ENCODE measurements at places on chromosomes 11 and 22. TPM values are rescaled to one million over a fixed set of nuclear protein-coding genes. Genes with fewer than 3 reads are reported as not detected.

MUC6 gene
- polyA plus RNA-seq: 0.75 TPM

SUSD2 gene
- 2.7 TPM for polyA plus RNA-seq

PPP2R1B gene
- polyA plus RNA-seq: 15.3 TPM

SPI1 gene
- 7.5 TPM for polyA plus RNA-seq

OR52E8 gene
- polyA plus RNA-seq: not detected

GAL3ST1 gene
- 16.0 TPM for polyA plus RNA-seq

CWF19L2 gene
- 4.8 TPM for polyA plus RNA-seq

DNA sequence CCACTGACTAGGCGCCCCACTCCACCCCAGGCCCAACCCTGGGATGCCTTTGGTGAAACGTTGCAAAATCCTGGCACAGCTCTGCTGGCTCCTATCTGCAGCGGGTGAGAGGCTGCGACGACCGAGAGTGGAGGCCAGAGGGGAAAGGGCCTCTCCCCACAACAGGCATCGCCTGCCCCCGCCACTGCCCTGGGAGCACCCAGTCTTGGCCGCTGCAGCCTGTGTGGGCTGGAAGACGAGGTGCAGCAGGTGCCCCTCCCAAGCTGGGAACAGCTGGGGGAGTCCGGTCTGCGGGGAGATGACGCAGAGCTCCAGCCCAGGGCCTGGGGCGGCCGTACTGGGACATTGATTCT is 4.2 kb upstream of the PIM3 start:
- DNase-seq: no peak

- no peak for DNase-seq
These were observed 17.0 kb upstream of the GLYATL1B start for GRCh38 chr11:59069087-59069486.

DNA sequence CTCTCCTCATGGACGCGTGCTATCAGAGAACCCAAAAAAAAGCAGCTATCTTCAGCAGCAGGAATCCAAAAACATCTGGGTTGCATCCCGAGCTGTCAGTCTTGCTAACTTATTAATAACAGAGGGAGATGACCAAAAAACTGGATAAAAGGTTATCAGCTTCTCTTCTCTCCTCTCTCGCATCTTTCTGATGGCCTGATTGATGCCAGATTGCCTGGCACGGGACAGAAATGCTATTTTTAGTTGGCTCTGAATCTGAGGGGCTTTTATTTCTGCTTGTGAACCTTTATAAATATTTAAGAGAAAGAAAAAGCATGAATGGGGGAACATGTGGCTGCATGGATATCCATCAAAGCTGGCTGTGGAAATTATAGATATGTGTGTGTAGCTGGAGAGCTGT is 230.3 kb downstream of the ETS1 start:
- peak; percentile 56 for DNase-seq

DNA sequence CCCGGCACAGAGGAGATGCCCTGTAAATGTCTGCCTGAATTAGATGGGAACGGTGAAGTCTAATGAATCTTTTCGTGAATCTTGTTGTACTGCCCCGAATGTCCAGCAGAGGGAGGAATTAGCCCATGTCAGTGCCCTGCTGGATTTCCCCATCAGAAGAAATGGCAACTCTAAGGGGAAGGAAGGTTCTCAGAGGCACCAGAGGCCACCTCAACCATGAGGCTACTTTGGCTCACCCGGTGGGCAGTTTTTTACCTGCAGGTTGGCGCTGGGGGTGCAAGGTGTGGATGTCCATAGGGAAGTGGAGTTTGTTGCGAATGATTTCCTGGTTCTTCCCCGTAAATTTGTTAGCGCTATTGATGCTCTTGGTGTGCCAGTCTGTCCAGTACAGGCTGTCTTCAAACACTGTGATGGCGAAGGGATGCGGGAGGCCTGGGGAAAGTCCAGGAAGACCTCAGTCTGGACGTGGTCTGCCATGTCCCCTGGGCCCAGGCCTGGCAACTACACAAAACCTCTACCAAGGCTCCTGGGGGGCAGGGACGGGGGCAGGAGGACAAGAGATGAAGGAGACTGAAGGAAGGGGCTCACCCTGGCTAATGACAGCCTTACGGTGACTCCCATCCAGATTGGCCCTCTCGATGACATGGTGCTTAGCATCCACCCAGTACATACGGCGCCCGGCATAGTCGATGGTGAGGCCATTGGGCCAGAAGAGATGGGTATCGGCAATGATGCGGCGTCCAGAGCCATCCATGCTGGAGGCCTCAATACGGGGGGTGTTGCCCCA is 28.5 kb downstream of the LRP4 start:
- peak; percentile 91 for DNase-seq

DNA sequence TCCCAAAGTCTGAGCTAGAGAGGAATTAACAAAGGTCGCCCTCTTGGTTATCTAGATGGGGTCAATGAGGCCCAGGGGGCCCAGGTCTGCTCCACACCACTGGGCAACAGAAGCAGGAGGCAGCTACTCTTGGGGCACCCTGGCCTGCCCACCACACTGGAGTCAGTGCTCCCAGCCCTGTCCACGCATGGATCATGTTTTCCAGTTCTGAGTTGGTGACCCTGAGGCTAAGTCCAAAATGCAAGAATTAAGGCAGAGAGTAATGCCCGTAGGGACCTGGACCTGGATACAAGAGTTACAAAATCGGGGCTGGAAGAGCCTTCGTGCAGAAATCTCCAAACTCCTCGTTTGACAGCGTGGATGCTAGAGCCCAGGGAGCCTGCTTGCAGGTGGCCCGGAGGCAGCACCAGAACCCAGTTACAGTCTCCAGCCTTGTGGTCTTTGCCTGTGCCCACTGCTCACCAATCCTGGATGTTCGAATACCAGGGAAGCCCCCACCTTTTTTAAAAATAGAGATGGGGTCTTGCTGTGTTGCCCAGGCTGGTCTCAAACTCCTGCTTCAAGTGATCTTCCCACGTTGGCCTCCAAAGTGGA is 6.1 kb upstream of the THRSP start:
- no peak for DNase-seq

GRCh38 chr11:95556342-95557163 is 233.0 kb downstream of the FAM76B start:
- peak; percentile 83 for DNase-seq

DNA sequence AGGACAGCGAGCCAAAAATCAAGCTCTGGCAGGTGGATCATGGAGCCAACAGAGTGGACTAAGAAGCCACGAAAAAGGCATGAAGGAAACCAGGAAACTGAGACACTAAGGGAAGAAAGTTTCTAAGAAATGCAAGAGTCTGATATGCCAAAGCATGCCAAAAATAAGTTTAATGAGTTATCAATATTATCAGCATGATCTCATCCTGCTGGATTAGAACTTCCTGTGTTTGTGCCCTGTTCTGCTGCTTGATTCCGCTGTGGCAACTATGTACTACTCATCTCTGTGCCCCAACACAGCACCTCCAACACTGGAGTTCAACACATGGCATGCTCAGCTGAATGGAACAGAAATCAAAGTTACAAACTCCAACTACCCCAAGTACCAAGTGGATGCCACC is 10.8 kb downstream of the SNX19 start:
- DNase-seq: no peak

GRCh38 chr11:12701811-12702592 is 27.8 kb downstream of the TEAD1 start:
- DNase-seq: peak; percentile 72

- no peak for DNase-seq
These were observed 60.0 kb upstream of the NUP50 start for GRCh38 chr22:45103756-45104155.

GRCh38 chr22:48919851-48920589 is 907.7 kb downstream of the BRD1 start:
- no peak for DNase-seq

DNA sequence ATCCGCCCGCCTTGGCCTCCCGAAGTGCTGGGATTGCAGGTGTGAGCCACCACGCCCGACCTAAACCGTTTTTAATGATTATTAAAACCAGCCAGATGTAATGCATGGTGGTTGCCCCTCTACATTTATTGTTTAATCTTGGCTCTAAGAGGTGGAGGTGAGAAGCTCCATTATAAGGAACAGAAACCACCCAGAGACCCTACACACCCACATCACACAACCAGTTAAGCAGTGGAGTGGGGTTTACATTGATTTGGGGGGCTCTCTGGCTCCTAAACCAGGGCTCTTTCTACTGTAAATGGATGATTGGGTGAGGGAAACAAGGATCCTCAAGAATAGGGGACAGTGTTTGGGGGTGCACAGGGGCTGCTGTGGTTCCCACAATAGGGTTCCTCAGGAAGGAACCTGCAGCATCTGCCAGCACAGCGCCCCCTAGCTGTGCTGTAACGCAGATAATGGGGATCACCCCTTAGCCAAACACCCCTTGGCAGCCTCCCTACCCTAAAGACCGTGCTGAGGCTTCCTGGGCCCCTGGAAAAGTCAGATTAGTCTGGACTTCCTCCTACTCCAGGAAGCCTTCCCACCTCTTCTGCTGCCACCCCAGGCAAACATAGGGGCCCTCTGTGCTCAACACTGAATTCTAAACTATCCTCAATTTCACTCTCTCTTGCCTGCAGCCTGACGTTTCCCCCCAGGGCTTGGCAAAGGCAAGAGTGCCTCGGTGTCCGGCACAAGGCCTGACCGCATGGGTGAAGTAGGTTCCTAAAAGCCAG is 2.4 kb downstream of the MPST start:
- DNase-seq: no peak

- DNase-seq: no peak
These were observed 236.7 kb downstream of the BRD1 start for GRCh38 chr22:49590851-49591445.

GRCh38 chr11:60938500-60938899 is 13.5 kb downstream of the SLC15A3 start:
- DNase-seq: no peak

DNA sequence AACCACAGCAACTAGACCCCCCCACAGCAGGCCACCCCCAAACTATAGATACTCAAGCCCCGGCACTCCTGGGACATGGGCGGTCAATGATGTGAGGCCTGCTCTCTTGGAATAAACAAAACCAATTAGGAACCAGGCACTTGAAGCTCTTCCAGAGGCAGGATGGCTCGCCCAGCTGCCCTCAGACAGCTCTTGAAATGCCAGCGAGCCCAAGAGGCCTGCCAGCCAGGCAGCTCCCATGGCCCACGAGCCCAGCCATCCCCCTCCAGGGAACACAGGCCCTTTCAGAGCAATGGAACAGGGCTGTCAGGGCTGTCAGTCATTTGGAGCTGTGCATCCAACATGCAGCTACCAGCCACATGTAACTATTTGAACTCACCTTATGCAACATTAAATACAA is 34.0 kb upstream of the TFIP11 start:
- no peak for DNase-seq

- DNase-seq: no peak
These were observed 30.8 kb downstream of the CCDC90B start for GRCh38 chr11:83255366-83255765.

DNA sequence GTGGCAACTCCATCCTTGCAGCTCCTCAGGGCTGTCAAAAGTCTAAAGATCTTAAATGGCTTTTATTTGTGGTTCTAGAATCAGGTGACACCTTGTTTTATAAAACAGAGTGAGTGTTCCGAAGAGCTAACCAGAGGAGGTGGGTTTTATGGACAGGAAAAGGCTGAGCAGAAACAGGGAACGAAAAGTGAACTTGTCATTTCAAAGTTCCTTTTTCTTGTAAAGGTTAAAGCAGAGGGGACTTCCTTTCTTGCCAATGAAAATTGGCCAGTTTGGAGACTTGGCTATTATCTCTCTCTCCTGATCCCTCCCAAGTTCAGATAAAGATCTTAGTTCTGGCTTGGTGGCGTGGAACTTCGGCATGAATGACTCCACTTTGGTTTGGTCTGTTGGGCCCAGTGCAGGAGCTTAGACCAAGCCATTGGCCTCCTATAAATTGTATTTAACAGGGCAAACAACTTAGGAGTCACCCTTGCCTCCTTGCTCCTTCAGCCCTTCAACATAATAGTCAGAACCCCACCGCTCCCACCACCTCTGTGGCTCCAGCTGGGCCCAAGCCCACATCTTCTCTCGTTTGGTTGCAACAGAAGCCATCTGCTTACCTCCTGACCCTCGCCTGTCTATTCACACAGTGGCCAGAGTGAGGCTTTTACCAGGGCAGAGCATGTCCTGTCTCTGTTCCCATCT is 102.4 kb upstream of the THY1 start:
- DNase-seq: no peak

- DNase-seq: no peak
These were observed 321.5 kb downstream of the LARGE1 start for GRCh38 chr22:33598821-33599220.

DNA sequence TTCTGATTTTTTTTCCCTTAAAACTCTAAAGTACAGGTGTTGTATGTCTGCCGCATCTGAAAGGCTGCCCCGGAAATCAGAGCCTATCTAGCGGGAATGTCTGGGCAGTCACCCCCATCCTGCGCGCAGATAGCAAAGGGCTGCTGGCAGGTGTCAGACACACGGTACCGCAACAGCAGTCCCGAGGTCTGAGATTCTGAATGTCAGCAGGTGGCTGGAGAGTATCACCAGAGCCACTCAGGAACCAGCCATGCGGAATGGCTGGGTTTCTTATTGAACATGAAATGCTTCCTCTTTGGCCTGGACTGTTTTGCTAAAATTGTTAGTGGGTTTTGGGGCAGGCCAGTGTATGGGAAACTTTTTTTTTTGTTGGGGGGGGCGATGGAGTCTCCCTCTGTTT is 53.3 kb downstream of the CERK start:
- no peak for DNase-seq

DNA sequence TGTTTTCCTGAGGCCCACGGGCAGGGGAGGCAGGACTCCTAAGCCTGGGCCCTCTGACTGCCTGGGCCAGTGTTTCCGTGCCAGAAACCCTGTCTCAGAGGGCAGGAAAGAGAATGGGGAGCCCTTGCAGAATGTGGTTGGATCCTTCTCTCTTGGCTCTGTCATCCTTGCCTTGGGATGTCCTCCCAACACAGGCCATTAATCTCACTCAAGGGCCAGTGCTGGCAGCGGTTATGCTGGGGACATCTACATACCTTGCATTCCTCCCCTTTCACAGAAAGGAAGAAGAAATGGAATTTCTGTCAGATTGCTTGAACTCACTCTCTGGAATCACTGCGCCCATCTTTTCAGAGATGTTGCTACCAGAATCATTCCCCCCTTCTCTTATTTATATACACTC is 296.9 kb downstream of the KIRREL3 start:
- DNase-seq: no peak

DNA sequence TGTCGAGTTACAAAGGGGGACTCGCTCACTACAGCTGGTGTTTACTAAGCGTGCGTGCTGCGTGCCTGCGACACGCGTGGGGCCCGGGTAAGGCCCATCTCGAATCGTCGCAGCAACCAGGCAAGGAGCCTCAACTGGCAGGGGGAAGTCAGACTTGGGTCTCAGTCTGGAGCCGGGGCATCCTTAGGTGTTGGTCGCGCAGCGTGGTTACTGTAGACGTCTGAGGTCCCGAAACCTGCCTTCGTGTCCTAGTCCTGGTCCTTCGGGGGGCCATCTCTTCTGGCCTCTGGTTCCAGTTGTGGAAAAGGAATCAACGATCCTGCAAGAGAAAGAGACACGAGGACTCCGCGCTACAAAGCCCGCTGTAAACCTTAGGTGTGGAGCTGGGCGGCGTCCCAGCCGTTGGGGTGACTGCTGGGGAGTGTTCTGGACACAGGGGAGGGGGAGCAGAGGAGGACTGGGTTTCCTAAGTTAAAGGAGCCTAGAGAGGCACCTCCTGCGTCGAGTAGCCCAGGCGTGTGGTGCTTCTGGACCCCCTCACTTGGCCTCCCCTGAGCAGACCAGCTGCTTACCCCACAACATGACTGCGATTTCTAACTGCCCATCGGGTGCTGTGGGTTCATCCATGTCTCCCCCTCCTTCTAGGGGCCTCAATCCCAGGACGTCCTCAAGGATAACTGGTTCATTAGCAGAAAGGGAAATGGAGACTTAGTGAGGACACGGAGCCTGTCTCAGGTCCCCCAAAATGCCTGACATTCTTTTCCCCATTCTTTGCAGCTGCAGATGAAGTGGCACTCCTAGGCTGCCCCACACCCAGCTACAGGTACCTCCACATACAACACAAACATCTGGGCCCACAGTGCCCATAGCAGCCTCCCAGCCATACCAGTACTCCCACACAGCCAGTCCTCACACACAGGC is 4.9 kb upstream of the WNT11 start:
- DNase-seq: no peak

Data from brain (organoid and tissue), 16 donors.